ENCODE measurements at places on chromosomes 3 and 15.

- no peak overlapping the region for H3K4me3 ChIP-seq
- H3K27ac ChIP-seq, result no peak overlapping the region
- H3K36me3 ChIP-seq, result no peaks in the 10 kb centered on the region
These were observed 104.2 kb downstream of the AGBL1 start for GRCh38 chr15:86183596-86184491.

DNA sequence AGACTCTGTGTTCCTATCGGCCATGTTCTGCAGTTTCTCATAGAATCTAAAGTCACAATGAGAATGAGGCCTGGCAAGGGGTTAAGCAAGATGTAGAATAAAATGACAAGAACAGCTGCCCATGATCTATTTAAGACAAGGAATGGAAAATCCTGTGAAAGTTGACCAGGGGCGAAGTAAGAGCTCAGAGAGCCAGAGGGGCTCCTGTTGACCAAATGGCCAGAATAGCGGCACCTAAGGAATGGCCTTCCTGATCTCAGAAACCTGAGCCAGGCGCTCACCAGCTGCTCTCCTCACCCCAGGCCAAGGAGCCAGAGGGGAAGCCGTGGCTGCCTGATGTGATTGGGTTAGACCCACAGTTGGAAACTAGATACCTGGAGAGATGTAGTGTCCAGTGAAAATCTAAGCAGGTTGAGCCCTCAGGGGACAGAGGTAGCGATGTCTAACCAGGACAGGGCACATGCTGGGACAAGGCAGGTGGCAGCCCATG is 106.1 kb upstream of the NDN start:
- no peaks in the 10 kb centered on the region for H3K27me3 ChIP-seq
- H3K36me3 ChIP-seq, result no peaks in the 10 kb centered on the region
- H3K4me3 ChIP-seq, result no peak overlapping the region
- DNase-seq, result no peak
- H3K27ac ChIP-seq, result no peak overlapping the region

DNA sequence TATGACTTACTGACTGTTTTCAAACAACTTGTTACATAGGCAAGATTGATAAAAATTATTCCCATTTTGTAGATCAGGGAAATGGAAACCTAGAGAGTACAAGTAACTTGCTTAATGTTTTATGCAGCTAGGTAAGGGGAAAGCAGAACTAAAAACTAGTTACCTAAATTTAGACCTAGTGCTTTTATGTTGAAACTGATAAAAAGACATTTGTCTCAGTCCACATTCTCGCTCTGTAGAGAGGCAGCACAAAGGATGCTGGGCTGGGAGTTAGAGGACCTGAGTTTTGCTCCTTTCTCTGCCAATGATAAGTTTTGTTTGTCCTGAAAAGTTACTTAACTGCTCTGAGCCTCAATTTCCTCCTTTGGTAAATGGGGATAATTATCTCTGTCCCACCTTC is 17.4 kb downstream of the TIMP4 start:
- H3K27me3 ChIP-seq, result peaks cover 8% of the 10 kb centered on the region
- no peak overlapping the region for H3K27ac ChIP-seq
- H3K4me1 ChIP-seq, result no peaks in the 10 kb centered on the region

GRCh38 chr3:140883428-140884040 is 58.1 kb upstream of the SLC25A36 start:
- H3K27me3 ChIP-seq, result no peaks in the 10 kb centered on the region
- H3K4me3 ChIP-seq, result no peak overlapping the region
- H3K36me3 ChIP-seq, result no peaks in the 10 kb centered on the region
- no peaks in the 10 kb centered on the region for H3K4me1 ChIP-seq

- H3K4me3 ChIP-seq, result no peak overlapping the region
- H3K4me1 ChIP-seq, result peaks cover 3% of the 10 kb centered on the region
- H3K27ac ChIP-seq, result no peak overlapping the region
- no peaks in the 10 kb centered on the region for H3K27me3 ChIP-seq
These were observed 4.6 kb downstream of the P2RY1 start for GRCh38 chr3:152839511-152839910.

DNA sequence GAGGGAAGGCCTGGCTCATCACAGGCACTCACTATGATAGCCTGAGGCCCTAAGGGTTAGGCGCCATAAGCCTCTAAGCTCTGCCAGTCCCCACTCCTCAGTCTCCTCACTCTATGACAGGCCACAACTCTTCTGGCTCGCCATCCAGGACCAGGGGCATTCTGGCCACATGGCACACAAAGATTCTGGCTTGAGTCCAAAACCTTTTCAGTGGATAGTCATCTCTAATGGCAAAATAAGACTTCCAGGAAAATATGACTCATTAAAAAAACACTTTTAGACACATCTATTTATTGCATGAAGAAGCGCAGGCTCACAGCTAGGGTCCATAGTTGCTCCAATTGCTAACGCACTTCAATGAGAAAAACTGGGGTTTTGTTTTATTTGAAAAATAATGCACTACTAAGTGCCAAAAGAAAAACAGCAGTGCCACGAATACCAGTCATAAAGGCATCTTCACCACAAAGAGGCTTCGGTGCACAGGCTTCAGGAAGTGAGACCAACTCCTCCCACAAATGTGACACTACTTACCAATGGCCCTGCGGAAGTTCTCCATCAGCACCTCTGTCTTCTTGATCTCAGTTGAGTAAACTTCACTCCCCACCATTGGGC is 11.1 kb downstream of the RUVBL1 start:
- peak overlapping the region; percentile 36 for H3K27ac ChIP-seq
- peaks cover 14% of the 10 kb centered on the region for H3K4me1 ChIP-seq
- DNase-seq, result peak; percentile 89
- H3K36me3 ChIP-seq, result peaks cover 7% of the 10 kb centered on the region

GRCh38 chr15:83435202-83435601 is 11.9 kb upstream of the SH3GL3 start:
- H3K27ac ChIP-seq, result no peak overlapping the region
- no peaks in the 10 kb centered on the region for H3K36me3 ChIP-seq
- no peaks in the 10 kb centered on the region for H3K4me1 ChIP-seq
- no peak overlapping the region for H3K4me3 ChIP-seq
- no peak for DNase-seq

- DNase-seq, result no peak
- H3K4me1 ChIP-seq, result no peaks in the 10 kb centered on the region
- H3K36me3 ChIP-seq, result no peaks in the 10 kb centered on the region
- no peak overlapping the region for H3K4me3 ChIP-seq
- no peaks in the 10 kb centered on the region for H3K27me3 ChIP-seq
These were observed 394.7 kb downstream of the FGF12 start for GRCh38 chr3:192332386-192333291.

DNA sequence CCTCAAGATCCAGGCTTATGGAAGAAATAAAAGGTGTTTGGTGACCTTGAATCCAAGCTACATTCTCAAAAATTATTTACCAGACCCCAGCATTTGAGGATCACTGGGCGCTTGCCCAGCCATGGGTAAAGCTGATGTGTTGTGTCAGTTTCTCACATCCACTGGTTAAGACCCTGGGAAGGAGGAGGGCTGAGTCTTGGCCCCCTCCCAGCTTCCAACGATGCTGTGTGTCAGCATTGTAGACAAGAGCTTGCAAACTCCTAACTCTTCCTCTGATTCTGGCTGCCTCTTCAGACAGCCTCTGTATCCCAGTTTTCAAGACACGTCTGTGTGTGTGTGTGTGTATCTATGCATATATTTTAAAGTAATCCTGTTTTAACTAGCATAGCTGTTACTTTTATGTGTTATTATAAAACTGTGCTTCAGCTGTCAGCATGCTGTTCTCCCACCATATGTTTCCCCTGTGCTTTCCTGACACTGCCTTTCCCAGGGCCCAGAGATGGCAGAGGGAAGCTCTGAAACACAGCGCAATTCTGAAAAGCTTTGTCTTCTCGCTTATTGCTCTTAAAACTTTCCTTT is 157.3 kb upstream of the LRRN1 start:
- H3K27me3 ChIP-seq, result no peaks in the 10 kb centered on the region
- no peak for DNase-seq
- no peaks in the 10 kb centered on the region for H3K4me1 ChIP-seq
- no peak overlapping the region for H3K27ac ChIP-seq
- H3K36me3 ChIP-seq, result no peaks in the 10 kb centered on the region

GRCh38 chr15:99385865-99386264 is 134.6 kb downstream of the LRRC28 start:
- H3K27me3 ChIP-seq, result no peaks in the 10 kb centered on the region
- no peaks in the 10 kb centered on the region for H3K4me1 ChIP-seq
- peak; percentile 53 for DNase-seq
- H3K27ac ChIP-seq, result no peak overlapping the region

- DNase-seq, result no peak
- H3K36me3 ChIP-seq, result no peaks in the 10 kb centered on the region
- no peaks in the 10 kb centered on the region for H3K4me1 ChIP-seq
- no peaks in the 10 kb centered on the region for H3K27me3 ChIP-seq
These were observed 172.0 kb downstream of the VPS13C start for GRCh38 chr15:61888074-61888780.

DNA sequence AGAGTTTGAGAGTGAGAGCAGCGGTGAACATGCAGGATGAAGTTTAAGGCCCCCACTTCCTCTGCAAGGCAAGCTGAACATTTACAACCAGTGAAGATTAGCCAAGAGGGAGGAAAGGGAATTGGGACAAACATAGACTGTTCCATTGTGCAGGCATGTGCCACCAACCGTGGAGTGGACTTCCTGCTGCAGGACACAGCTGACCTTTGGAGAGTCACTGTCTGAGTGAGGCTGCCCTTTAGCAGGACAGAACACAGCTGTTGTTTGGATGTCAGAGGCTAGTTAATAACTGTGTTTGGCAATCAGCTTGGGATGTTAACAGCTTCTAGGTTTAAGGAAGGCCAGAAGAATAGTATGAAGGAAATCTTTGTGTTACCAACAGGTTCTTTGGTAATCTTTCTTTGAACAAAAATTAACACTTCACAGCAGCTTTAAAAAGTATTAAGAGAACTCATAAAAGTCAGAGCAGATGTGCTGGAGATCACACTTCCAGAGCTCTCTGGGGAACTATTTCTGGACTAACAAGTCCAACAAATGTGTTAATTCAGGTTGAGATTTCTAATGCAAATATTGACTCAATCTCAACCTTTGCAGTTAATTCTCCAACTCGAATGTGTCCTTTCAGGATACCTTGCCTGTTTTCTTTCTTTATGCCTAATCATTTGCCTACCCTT is 31.4 kb downstream of the CTDSPL start:
- H3K4me3 ChIP-seq, result no peak overlapping the region
- DNase-seq, result peak; percentile 65
- H3K27ac ChIP-seq, result no peak overlapping the region
- H3K27me3 ChIP-seq, result no peaks in the 10 kb centered on the region
- peaks cover 16% of the 10 kb centered on the region for H3K4me1 ChIP-seq
- no peaks in the 10 kb centered on the region for H3K36me3 ChIP-seq

DNA sequence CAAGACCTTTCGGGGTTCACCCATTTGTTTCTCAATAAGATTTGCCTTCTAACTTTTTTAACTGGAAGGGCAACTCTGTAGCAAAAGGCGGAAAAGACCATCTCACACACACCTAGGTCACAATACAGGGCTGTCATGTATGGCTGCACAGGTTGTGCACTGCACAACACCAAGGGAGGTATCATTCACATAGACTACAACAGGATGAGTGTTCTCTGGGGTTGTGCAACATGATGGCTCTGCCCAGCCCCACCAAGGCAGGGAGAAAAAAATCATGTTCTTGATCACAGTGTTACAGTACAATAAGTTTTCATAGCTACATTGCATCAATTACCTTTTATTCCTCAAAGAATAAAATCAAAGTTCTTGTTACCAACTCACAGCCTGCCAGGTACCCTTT is 52.8 kb downstream of the ANXA2 start:
- H3K36me3 ChIP-seq, result peaks cover 36% of the 10 kb centered on the region
- H3K27me3 ChIP-seq, result no peaks in the 10 kb centered on the region
- H3K4me3 ChIP-seq, result no peak overlapping the region
- DNase-seq, result no peak
- no peak overlapping the region for H3K27ac ChIP-seq
- no peaks in the 10 kb centered on the region for H3K4me1 ChIP-seq

GRCh38 chr3:8328967-8329366 is 172.7 kb upstream of the LMCD1 start:
- H3K4me1 ChIP-seq, result no peaks in the 10 kb centered on the region
- no peak for DNase-seq
- no peak overlapping the region for H3K4me3 ChIP-seq
- no peak overlapping the region for H3K27ac ChIP-seq
- H3K27me3 ChIP-seq, result no peaks in the 10 kb centered on the region

- DNase-seq, result peak; percentile 29
- no peaks in the 10 kb centered on the region for H3K27me3 ChIP-seq
- H3K27ac ChIP-seq, result no peak overlapping the region
- H3K4me1 ChIP-seq, result peaks cover 15% of the 10 kb centered on the region
These were observed 123.2 kb downstream of the RAP2B start for GRCh38 chr3:153285194-153285641.

- H3K36me3 ChIP-seq, result no peaks in the 10 kb centered on the region
- no peak for DNase-seq
These were observed 261.0 kb downstream of the SHQ1 start for GRCh38 chr3:72587282-72587681.

DNA sequence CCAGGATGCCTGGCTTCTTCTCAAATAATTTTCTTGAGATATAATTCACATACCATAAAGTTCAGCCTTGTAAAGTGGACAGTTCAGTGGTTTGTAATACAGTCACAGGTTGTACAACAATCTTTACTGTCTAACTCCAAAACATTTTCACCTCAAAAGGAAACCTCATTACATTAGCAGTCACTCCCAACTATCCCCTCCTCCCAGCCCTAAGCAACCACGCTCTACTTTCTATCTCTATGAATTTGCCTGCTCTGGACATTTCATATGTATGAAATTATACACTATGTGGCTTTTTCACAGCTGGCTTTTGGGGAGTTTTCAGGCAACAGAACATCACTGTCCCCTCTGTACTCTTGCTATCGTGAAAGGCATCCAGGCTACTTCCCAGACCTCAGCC is 17.5 kb downstream of the TGM5 start:
- H3K4me3 ChIP-seq, result no peak overlapping the region
- no peak for DNase-seq
- H3K36me3 ChIP-seq, result no peaks in the 10 kb centered on the region
- H3K27me3 ChIP-seq, result peaks cover 9% of the 10 kb centered on the region
- no peak overlapping the region for H3K27ac ChIP-seq
- no peaks in the 10 kb centered on the region for H3K4me1 ChIP-seq

- peaks cover 2% of the 10 kb centered on the region for H3K27me3 ChIP-seq
- H3K36me3 ChIP-seq, result no peaks in the 10 kb centered on the region
- H3K4me3 ChIP-seq, result no peak overlapping the region
- H3K27ac ChIP-seq, result no peak overlapping the region
- no peaks in the 10 kb centered on the region for H3K4me1 ChIP-seq
These were observed 20.6 kb downstream of the CCDC13 start for GRCh38 chr3:42752441-42752840.

DNA sequence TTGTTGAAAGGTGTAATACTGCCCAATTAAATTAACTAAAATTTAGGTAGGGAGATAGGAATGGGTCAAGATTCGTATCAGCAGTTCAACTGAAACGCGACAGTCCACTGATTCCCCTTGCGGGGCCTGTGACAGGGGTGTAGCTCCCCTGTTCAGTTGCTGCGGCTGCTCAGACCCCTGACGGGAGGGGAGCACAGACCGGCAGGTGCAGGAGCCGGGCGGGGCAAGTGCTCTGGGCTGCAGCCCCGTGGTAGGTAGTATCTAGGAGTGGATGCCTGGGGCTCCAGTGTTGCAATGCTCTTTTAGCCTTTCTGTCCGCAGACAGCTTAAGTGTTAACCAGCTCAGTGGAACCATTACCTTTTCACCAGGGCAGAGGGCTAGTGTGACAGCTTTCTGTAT is 164.9 kb downstream of the ROBO2 start:
- H3K27me3 ChIP-seq, result no peaks in the 10 kb centered on the region
- no peaks in the 10 kb centered on the region for H3K4me1 ChIP-seq
- H3K36me3 ChIP-seq, result no peaks in the 10 kb centered on the region
- no peak overlapping the region for H3K4me3 ChIP-seq
- no peak overlapping the region for H3K27ac ChIP-seq
